Activated naive CD8-positive, alpha-beta T cell treated with anti-CD3 and anti-CD28 coated beads for 36 hours (primary cell): ENCODE measurements at places on chromosomes 13 and 19.

GRCh38 chr13:48862572-48862971, 113.1 kb upstream of the FNDC3A start:
- H3K4me1 ChIP-seq = peaks cover 12% of the 10 kb centered on the region
- H3K4me3 ChIP-seq = no peak overlapping the region
- no peaks in the 10 kb centered on the region for H3K36me3 ChIP-seq
- no peaks in the 10 kb centered on the region for H3K27me3 ChIP-seq
- no peak for DNase-seq

GRCh38 chr19:35442091-35442490, 6.0 kb upstream of the FFAR2 start:
- H3K4me3 ChIP-seq = no peak overlapping the region
- H3K27ac ChIP-seq = no peak overlapping the region
- H3K4me1 ChIP-seq = peaks cover 17% of the 10 kb centered on the region
- H3K27me3 ChIP-seq = peaks cover 38% of the 10 kb centered on the region
- no peak for DNase-seq

DNA sequence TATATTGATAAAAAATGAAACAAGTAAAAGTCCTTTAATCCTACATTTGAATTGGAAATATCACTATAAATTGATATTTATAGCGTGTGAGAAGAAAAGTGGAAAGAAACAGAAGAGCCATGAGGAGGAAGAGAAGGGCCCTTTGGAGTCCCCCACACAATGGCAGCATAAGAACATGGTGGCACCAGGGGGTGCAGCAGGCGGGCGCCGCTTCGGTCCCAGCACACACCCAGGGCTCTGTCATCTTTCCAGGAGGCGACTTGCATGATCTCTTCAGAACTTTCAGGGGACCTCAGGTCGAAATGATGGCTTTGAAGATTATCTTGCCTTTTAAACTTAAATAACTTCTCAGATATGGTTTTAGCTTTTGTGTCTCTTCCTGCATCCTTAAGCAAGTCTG, 91.8 kb downstream of the TUBGCP3 start:
- H3K36me3 ChIP-seq = peaks cover 11% of the 10 kb centered on the region
- H3K27ac ChIP-seq = no peak overlapping the region
- no peak for DNase-seq
- H3K4me3 ChIP-seq = no peak overlapping the region
- no peaks in the 10 kb centered on the region for H3K4me1 ChIP-seq
- H3K27me3 ChIP-seq = no peaks in the 10 kb centered on the region

GRCh38 chr19:57905258-57905657, 11.1 kb downstream of the ZNF417 start:
- no peaks in the 10 kb centered on the region for H3K27me3 ChIP-seq
- H3K27ac ChIP-seq = peak overlapping the region; percentile 34
- peaks cover 17% of the 10 kb centered on the region for H3K4me1 ChIP-seq
- no peak overlapping the region for H3K4me3 ChIP-seq

DNA sequence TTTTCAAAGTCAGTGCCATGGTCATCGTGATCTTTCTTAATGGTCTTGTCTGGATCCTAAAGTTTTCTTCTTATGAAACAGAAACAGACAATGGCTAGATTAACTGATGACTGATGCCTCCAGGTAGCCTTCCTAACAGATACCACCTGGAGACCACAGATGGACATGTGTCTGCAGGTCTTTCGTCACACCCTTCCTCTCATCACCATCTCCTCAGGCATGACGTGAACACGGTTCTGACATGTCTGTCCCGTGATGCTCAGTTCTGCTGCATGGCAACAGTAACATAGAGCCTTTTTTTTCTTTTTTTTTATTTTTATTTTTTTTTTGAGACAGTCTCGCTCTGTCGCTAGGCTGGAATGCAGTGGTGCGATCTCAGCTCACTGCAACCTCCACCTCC, 13.1 kb upstream of the LAMP1 start:
- H3K27ac ChIP-seq = no peak overlapping the region
- no peaks in the 10 kb centered on the region for H3K4me1 ChIP-seq
- H3K27me3 ChIP-seq = peaks cover 13% of the 10 kb centered on the region

- peaks cover 12% of the 10 kb centered on the region for H3K36me3 ChIP-seq
- H3K4me1 ChIP-seq = peaks cover 66% of the 10 kb centered on the region
- H3K27me3 ChIP-seq = no peaks in the 10 kb centered on the region
Observed at GRCh38 chr13:41054212-41054877, 7.0 kb upstream of the WBP4 start.

DNA sequence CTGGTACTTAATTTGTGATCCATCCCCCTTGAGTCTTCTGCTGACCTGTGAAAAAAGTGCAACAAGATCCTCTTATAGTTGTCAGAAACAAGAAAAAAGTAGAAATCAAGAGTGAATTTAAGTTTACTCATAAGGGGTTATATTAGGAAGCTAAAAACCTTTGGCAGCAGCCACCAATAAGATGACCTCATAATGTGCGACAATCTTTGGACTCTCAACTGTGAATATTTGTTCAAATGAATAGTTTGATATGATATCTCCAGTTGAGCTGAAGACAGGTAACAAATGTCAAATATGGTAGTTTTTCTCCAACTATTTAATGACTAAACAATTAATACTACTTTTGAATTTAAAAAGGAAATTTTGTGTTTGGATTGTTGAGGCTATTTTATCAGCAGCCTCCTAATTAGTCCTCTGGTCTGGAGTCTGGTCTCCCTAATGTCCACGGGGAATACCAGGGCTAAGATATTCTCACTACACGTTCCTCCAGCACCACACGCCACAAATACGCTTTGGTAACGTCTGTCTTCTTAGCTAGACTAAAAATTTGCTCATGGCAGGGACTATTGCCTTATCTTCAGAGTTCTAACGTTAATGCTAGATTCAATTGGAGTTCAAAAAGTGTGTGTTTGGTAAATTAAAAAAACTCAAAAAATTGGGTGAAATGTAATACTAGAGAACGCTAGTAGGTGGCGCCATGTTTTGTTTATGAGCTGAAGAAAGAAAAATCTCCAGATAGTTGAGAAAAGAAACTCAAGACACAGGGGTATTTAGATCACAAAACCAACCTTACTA, 51.0 kb upstream of the PDX1 start:
- H3K4me3 ChIP-seq = no peak overlapping the region
- DNase-seq = no peak
- no peaks in the 10 kb centered on the region for H3K36me3 ChIP-seq
- H3K27ac ChIP-seq = no peak overlapping the region
- peaks cover 34% of the 10 kb centered on the region for H3K27me3 ChIP-seq

DNA sequence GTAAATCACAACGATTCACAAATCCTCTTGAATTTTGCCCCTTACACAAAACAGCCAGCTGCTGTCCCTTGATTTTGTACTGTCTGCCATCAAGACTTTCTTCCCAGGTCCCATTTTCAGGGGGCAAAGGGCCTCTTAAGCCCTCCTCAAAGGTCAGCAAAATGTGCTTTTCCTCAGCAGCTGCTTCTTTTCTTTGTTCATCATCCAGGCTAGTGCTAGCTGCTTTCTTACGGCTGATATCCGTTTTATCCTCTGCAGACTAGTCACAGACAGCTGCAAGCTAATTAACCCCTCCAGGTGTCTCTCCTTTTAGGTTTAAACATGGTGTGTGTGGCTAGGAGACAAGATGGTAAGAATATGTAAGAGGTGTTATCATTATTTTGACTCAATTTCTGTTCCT, 90.9 kb downstream of the NALCN start:
- no peak overlapping the region for H3K27ac ChIP-seq
- peaks cover 4% of the 10 kb centered on the region for H3K27me3 ChIP-seq
- H3K36me3 ChIP-seq = no peaks in the 10 kb centered on the region
- no peak overlapping the region for H3K4me3 ChIP-seq
- H3K4me1 ChIP-seq = no peaks in the 10 kb centered on the region
- no peak for DNase-seq

DNA sequence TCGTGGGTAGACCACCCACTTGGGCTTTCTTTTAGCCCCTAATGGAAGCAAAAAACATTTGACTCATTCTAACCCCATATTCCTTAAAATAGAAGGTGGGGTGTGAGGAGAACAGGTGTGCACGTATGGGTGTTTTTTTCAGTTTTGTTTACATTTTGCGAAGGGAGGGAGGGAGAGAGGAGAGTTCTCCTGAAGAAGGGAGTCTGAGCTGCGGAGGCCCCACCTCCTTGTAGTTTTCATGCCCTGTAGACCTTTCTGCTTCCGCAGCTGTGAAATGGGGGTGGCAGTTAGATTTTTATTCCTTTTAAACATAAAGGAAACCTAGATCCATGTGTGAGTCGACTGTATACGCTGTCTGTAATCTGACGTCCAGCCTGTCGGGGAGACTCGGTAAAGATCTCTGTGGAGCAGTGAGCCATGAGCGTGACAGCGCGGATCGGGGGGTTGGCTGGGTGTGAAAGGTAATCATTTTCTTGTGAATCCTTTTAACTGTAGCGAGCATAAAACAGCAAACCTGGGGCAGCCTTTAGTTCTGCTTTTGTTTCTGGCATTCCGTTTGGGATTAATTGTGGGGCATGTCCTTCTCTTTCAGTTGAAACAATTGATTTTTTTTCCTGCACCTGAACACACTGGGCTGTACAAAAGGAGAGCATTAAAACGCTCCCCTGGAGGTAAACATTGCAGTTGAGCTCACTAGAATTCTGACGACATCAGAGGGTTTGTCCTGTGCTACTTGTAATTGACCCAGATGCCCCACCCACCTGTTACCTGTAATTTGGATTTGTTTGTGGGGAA, 2.3 kb downstream of the UPF1 start:
- peak overlapping the region; percentile 94 for H3K4me3 ChIP-seq
- H3K27me3 ChIP-seq = no peaks in the 10 kb centered on the region
- peaks cover 54% of the 10 kb centered on the region for H3K36me3 ChIP-seq
- DNase-seq = no peak
- H3K4me1 ChIP-seq = peaks cover 51% of the 10 kb centered on the region
- H3K27ac ChIP-seq = peak overlapping the region; percentile 94

GRCh38 chr13:113917594-113918371, 53.9 kb upstream of the GAS6 start:
- H3K4me3 ChIP-seq = no peak overlapping the region
- H3K27ac ChIP-seq = no peak overlapping the region
- H3K36me3 ChIP-seq = no peaks in the 10 kb centered on the region
- DNase-seq = no peak
- H3K4me1 ChIP-seq = no peaks in the 10 kb centered on the region

GRCh38 chr13:27086599-27087265, 84.9 kb downstream of the USP12 start:
- DNase-seq = no peak
- H3K27ac ChIP-seq = no peak overlapping the region
- H3K4me1 ChIP-seq = peaks cover 17% of the 10 kb centered on the region
- H3K27me3 ChIP-seq = no peaks in the 10 kb centered on the region
- peaks cover 60% of the 10 kb centered on the region for H3K36me3 ChIP-seq
- no peak overlapping the region for H3K4me3 ChIP-seq

DNA sequence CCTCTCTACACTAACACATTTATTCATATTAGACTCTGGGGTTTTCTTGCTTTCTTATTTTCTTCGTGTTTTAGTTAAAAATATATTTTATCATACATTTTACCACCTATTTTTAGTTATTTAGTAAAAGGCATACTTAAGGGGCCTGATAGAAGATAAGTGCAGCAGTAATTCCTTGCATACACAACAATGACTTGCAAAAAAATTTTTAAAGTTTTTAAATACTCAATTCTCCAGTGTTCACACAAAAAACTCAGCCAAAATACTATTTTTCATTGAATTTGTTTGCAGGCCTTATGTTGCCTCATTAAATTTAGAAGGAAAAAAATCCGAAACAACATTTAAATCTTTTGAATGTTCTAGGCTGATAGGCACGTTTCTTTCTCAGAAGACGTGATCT, 2431.7 kb downstream of the PCDH9 start:
- no peak overlapping the region for H3K4me3 ChIP-seq
- no peaks in the 10 kb centered on the region for H3K36me3 ChIP-seq
- H3K4me1 ChIP-seq = no peaks in the 10 kb centered on the region

GRCh38 chr19:50513746-50514345, at the start of gene ASPDH:
Gene ASPDH, minus strand, starts transcription at chr19:50513913. Its CDS starts 90 bp downstream, at chr19:50513823.
- peaks cover 4% of the 10 kb centered on the region for H3K4me1 ChIP-seq
- peaks cover 40% of the 10 kb centered on the region for H3K27me3 ChIP-seq
- DNase-seq = no peak
- H3K4me3 ChIP-seq = no peak within 1 kb of the TSS
- H3K36me3 ChIP-seq = peaks cover 2% of the 10 kb centered on the region

- no peak overlapping the region for H3K27ac ChIP-seq
- H3K4me3 ChIP-seq = no peak overlapping the region
- H3K4me1 ChIP-seq = peaks cover 4% of the 10 kb centered on the region
- peaks cover 4% of the 10 kb centered on the region for H3K27me3 ChIP-seq
- no peak for DNase-seq
Observed at GRCh38 chr13:23450340-23451046, 17.0 kb upstream of the SACS start.

- peaks cover 4% of the 10 kb centered on the region for H3K36me3 ChIP-seq
- H3K27me3 ChIP-seq = no peaks in the 10 kb centered on the region
- peaks cover 2% of the 10 kb centered on the region for H3K4me1 ChIP-seq
- H3K27ac ChIP-seq = no peak overlapping the region
- no peak overlapping the region for H3K4me3 ChIP-seq
Observed at GRCh38 chr13:23861310-23861709, 27.9 kb downstream of the MIPEP start.

- DNase-seq = no peak
- H3K27me3 ChIP-seq = peaks cover 5% of the 10 kb centered on the region
- no peaks in the 10 kb centered on the region for H3K4me1 ChIP-seq
- no peaks in the 10 kb centered on the region for H3K36me3 ChIP-seq
- no peak overlapping the region for H3K4me3 ChIP-seq
Observed at GRCh38 chr13:38970380-38971051, 20.1 kb downstream of the STOML3 start.

DNA sequence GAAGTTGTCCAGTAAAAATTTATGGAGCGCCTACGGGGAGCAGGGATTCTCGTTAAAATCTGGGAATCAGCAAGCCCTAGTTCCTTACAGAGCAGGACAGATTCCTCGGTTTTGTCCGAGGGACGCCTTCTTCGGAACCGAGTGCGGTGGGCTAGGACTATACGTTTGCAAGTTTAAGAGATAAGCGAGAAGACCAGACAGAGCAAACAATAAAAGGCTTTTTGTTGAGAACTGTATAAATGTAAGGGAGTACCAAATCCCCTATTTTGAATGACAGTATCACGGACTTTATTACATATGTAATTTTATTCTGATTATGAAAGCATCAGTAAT, 971 bp upstream of the ANKRD10 start:
- peak overlapping the region; percentile 92 for H3K27ac ChIP-seq
- no peak for DNase-seq
- H3K4me3 ChIP-seq = peak overlapping the region; percentile 85
- no peaks in the 10 kb centered on the region for H3K27me3 ChIP-seq

GRCh38 chr19:29267701-29268100, 54.8 kb upstream of the UQCRFS1 start:
- no peak overlapping the region for H3K27ac ChIP-seq
- H3K4me3 ChIP-seq = no peak overlapping the region
- no peaks in the 10 kb centered on the region for H3K4me1 ChIP-seq
- H3K27me3 ChIP-seq = peaks cover 36% of the 10 kb centered on the region
- no peak for DNase-seq
